ENCODE measurements at places on chromosomes 5 and 9. TPM values are rescaled to one million over a fixed set of nuclear protein-coding genes. Genes with fewer than 3 reads are reported as not detected.

Gene RNF38
- 37.0 TPM for total RNA-seq

Gene C9orf153
- total RNA-seq = 0.92 TPM

Gene PRDM9
- not detected for total RNA-seq

Gene IFNB1
- total RNA-seq = not detected

Gene SOX30
- total RNA-seq = not detected

Gene PCDHA1
- not detected for total RNA-seq

Data from thoracic aorta (tissue), 2 donors.